ENCODE measurements at places on chromosomes 3 and 15. TPM values are rescaled to one million over a fixed set of nuclear protein-coding genes. Genes with fewer than 3 reads are reported as not detected.

- no peak for DNase-seq
- no peak overlapping the region for H3K4me3 ChIP-seq
- no peaks in the 10 kb centered on the region for H3K27me3 ChIP-seq
- H3K36me3 ChIP-seq, result no peaks in the 10 kb centered on the region
Observed at GRCh38 chr3:130761730-130762311, 15.2 kb upstream of the PIK3R4 start.

- no peaks in the 10 kb centered on the region for H3K27me3 ChIP-seq
- H3K27ac ChIP-seq, result no peak overlapping the region
- no peaks in the 10 kb centered on the region for H3K36me3 ChIP-seq
- no peak overlapping the region for H3K4me3 ChIP-seq
- peaks cover 4% of the 10 kb centered on the region for H3K4me1 ChIP-seq
- no peak for DNase-seq
Observed at GRCh38 chr3:161406594-161407555, 35.6 kb upstream of the SPTSSB start.

DUT gene
- 55.4 TPM for total RNA-seq

DNA sequence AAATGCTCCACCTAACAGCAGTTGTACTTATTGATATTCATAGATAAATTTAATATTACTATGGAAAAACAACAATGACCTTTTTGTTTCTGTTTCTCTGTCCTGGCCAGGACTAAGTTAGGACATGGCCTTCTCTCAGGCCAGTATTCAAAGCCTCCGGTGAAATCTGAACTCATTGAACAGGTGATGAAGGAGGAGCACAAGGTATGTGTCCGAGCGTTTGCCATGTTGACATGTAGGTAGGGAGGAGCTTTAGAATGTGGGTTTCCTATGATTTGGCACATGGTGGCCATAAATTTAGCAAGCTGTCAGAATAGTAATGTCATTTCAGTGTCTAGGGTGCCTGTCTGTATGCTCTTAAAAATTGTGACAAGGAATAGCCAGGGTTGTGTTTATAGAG, 77.7 kb downstream of the USP13 start:
- no peak for DNase-seq
- no peak overlapping the region for H3K4me3 ChIP-seq
- H3K27me3 ChIP-seq, result no peaks in the 10 kb centered on the region
- peaks cover 8% of the 10 kb centered on the region for H3K36me3 ChIP-seq

P2RY12 gene
- total RNA-seq, result not detected

GRCh38 chr3:149581681-149582370, 76.0 kb downstream of the WWTR1 start:
- H3K27me3 ChIP-seq, result no peaks in the 10 kb centered on the region
- DNase-seq, result peak; percentile 44
- no peaks in the 10 kb centered on the region for H3K36me3 ChIP-seq

- DNase-seq, result no peak
- H3K27ac ChIP-seq, result no peak within 1 kb of the TSS
- peaks cover 28% of the 10 kb centered on the region for H3K4me1 ChIP-seq
- no peaks in the 10 kb centered on the region for H3K27me3 ChIP-seq
- no peaks in the 10 kb centered on the region for H3K36me3 ChIP-seq
Observed at GRCh38 chr15:90868261-90868689, at the start of gene FURIN. Gene FURIN (plus strand): TSS chr15:90868588. CDS start chr15:90875741, 7,153 bp downstream.

TMED3 gene
- total RNA-seq, result 48.6 TPM

IRAK2 gene
- total RNA-seq, result 0.26 TPM

DNA sequence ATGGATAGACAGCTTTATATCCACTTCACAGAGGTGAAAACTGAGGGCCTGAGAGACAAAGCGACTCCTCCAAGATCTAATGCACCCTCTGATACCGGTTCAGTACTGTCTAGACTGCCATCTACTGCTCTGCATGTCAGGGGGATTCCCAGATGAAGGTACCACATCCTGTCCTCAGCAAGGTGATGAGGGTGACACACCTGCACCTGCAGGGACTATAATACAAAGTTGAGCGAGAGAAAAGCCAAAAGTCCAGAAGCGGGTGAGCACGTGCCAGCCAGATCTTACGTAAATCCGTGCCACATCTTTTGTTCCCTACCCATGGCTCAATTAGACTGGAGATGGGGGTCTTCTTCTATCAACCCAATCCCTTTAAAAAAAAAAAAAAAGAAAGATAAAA, 32.4 kb upstream of the HES1 start:
- no peak overlapping the region for H3K4me3 ChIP-seq
- no peaks in the 10 kb centered on the region for H3K36me3 ChIP-seq
- H3K4me1 ChIP-seq, result peaks cover 36% of the 10 kb centered on the region
- no peak overlapping the region for H3K27ac ChIP-seq
- no peaks in the 10 kb centered on the region for H3K27me3 ChIP-seq

ZNF501 gene
- total RNA-seq, result 9.9 TPM

DNA sequence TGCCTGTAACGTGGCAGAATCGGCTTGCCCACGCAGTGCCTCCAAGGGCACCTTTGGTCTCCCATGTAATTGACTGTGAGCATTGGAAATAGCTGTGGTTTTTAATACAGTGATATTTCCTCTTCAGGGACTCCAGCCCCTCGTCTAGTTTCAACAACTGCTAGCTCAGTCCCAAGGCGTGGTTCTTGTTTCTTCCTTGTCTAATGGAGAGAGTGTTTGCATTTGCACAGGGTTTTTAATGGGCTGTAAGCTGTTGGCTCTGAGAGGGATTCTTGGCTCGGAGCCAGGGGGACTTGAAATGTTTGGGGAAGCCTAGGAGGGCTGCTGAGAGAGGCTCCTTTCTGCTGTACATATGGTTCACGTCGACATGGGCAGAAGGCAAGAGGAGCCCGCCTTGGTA, 86.2 kb downstream of the THSD4 start:
- no peak overlapping the region for H3K27ac ChIP-seq
- H3K36me3 ChIP-seq, result no peaks in the 10 kb centered on the region
- H3K4me1 ChIP-seq, result peaks cover 8% of the 10 kb centered on the region
- peaks cover 3% of the 10 kb centered on the region for H3K27me3 ChIP-seq
- no peak for DNase-seq
- no peak overlapping the region for H3K4me3 ChIP-seq

LARP6 gene
- total RNA-seq, result 19.3 TPM

GRCh38 chr15:31776039-31776438, 254.3 kb upstream of the CHRNA7 start:
- DNase-seq, result no peak
- H3K36me3 ChIP-seq, result no peaks in the 10 kb centered on the region
- H3K4me1 ChIP-seq, result peaks cover 8% of the 10 kb centered on the region
- H3K4me3 ChIP-seq, result no peak overlapping the region
- H3K27ac ChIP-seq, result no peak overlapping the region

SKOR1 gene
- total RNA-seq, result 0.09 TPM

- no peaks in the 10 kb centered on the region for H3K36me3 ChIP-seq
- H3K4me3 ChIP-seq, result no peak overlapping the region
- no peaks in the 10 kb centered on the region for H3K4me1 ChIP-seq
- peak; percentile 43 for DNase-seq
- H3K27ac ChIP-seq, result no peak overlapping the region
Observed at GRCh38 chr3:25592510-25592968, 72.2 kb downstream of the TOP2B start.

MUSTN1 gene
- total RNA-seq, result 2.0 TPM

AGBL1 gene
- 6.2 TPM for total RNA-seq

TICRR gene
- 19.6 TPM for total RNA-seq

DNAH12 gene
- total RNA-seq, result 0.02 TPM

SLC28A2 gene
- not detected for total RNA-seq

WDR72 gene
- 2.3 TPM for total RNA-seq

WNT7A gene
- total RNA-seq, result not detected

DNA sequence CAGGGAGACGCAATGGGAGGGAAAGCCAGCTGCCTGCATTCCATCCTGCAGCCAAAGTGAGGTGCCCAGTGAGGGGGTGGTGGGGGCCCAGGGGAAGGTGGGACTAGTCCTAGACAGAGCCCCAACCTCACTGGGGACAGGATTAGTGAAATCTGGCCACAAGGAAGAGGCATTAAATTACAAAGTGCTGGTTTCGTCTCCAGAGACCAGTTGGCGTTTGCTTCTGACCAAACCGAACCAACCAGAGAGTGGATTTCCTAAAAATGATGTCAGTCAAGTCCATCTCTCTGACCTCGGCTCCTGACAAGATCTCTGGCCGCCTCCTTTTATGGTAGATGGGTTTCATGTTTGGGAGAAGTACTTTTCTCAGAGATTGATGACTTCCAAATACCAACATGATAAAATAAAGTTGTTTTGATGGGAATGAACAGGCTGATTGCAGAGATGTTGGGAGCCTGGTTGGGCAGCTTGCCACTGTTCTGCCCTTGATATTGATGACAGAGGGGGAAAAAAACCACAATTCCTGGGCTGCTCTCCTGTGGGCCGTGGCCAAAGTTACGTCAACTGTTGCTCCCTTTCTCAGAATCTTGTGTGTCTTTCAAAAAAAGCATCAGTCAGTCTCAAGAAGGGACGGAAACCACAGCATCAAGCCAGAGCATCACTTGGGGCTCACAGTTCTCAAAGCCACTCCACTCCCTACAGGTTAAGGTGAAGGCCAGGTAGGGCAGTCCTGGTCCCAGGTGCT, 24.6 kb downstream of the ITGA11 start:
- no peaks in the 10 kb centered on the region for H3K36me3 ChIP-seq
- no peaks in the 10 kb centered on the region for H3K27me3 ChIP-seq
- no peak overlapping the region for H3K27ac ChIP-seq
- DNase-seq, result no peak
- no peaks in the 10 kb centered on the region for H3K4me1 ChIP-seq

All from neural progenitor cell (in vitro differentiated cells).